ENCODE measurements at places on chromosomes 5 and 9.
A peak's percentile ranks its signal among the peaks of the same experiment; 100 is the strongest.

DNA sequence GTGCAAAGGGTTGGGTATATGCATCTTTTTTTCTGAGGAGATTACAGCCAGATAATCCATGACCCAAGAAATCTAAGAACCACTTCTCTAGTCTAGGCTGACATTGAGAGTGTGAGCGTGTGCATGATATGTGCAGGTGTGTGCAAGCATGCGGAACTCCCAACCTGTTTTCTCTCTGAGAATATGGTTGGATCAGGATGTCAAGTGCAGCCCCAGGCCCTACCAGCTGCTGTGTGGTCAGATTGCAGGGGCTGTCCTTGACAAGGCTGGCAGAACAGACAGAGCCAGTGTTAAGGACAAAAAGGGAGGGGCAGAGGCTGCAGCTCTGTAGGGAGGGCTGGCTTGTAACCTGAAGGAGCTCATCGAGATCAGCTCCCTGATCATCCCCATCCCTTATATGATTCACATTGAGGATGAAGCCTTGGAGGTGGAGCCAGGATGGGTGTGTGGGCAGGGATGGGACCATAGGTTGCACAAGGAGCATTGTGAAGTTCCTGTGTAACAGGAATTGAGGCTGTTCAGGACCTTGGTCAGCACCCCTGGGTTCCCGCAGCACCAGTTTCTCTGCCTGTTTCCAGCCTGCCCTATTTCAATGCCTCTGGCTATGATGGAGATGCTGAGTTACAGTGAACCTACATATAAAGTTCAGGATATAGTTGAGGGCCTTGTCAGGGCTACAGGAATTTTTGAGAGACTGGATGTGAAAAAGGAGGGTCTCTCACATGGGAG is 52.6 kb upstream of the ARAP3 start:
- DNase-seq, result peak; percentile 55

GRCh38 chr9:127058645-127059021 is 63.8 kb downstream of the ANGPTL2 start:
- DNase-seq, result no peak

- no peak for DNase-seq
Observed at GRCh38 chr5:157390551-157391297, 69.3 kb upstream of the NIPAL4 start.

DNA sequence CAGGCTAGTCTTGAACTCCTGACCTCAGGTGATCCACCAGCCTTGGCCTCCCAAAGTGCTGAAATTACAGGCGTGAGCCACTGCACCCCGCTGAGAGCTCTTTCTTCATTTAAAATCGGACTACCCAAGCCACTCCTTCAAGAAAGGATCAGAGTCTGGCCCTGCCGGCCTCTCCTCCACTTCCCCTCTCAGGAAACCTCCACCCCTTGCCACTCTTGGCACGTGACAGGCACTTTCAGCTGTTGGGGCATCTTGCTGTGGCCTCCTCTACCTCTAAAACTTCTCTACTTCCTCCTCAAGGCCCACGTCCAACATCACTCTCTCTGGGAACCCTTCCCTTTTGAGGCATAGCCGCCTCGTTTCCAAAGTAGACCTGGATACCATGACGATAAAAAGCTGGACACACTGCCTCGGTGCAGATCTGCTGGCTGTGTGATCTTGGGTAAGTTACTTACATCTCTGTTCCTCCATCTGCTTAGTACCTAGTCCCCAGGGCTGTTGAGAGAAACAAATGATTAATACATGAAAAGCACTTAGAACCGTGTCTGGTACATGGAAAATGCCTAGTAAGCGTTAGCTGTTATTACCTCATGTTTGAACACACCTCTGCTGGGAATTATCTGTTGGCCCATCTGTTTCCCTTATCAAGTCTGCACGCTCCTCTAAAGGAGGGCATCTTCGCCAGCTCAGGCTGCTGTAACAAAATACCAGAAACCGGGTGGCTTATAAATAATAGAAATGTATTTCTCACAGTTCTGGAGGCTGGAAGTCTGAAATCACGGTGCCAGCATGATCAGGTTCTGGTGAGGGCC is 55.3 kb downstream of the SMIM23 start:
- no peak for DNase-seq

DNA sequence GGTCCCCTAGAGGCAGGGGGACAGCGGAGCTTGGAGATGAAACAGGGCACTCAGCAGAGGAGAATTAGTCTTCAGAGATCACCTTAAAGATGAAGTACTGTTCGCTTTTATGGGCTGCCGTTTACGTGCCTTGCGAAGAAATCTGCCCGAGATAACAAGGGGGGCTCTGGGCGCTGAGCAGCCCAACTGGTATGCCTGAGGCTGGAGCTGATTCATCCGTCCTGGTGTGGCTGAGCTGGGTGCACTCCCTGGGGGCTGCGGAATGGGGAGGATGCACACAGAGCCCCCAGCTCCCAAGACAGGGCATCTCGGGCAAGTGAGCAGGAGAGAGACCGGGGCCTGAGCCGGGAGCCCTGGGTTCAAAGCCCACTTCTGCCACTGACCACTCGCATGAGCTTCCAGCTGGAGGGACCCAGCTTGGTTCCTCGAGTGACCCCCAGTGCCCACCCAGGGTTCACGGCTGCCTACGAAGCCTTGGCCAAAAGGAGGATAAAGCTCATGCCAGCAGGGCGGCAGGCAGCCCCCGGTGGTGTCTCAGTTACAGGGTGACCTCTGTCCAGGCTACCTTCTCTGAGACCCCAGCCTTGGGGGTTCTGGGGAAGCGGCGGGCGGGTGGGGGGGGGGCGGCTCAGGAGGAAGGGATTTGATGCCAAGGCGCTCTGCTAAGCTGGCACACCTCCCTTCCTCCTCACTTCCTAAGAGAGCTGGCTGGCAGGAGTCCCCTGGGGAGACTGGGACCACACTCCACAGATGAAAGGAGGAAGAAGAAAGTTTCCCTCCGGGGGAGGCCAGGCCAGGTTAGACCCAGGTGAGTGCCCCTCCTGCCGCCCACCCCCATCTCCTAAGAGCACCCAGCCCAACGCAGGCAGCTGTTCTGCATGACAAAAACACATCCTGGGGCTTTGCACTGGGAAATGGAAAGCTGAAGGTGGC is 5.7 kb downstream of the FIBCD1 start:
- no peak for DNase-seq

- DNase-seq, result no peak
Observed at GRCh38 chr5:18792145-18792544, 1157.9 kb downstream of the TAF11L14 start.

- DNase-seq, result no peak
Observed at GRCh38 chr5:149422366-149423048, 43.4 kb upstream of the IL17B start.

All from GM20000 (cell line).